PC-9 (cell line): ENCODE measurements at places on chromosomes 7 and 10.

DNA sequence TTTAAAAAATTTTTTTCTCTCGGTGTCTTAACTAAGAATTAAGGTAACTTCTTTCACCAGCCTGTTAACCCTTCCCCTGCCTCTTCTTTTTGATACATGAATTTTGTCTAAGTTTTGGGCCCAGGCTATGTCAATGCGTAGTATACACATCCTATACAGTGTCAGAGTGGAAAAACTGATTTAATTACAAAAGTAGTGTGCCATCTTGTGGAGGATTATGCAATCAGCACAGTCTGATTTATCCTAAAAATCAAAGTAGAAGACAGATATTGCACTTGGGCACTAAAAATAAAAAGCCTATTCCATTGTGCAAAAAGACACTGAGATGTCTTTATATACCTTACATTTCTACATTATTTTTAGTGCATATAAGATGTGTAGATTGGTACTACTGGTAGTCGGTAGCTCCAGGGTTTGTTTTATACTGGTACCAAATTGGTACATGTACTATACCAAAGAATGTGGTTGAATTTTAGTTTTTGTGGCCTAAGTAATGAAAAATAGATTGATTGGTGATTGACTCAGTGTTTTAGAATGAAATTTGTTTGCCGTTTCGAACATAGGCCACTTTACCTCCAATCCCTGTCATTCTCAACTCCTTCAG, 96.6 kb downstream of the MKLN1 start:
- DNase-seq, result peak; percentile 43

GRCh38 chr7:29095631-29096445, 50.5 kb downstream of the CPVL start:
- no peak for DNase-seq

- DNase-seq, result no peak
These were observed 132.0 kb downstream of the RELN start for GRCh38 chr7:103857435-103857834.

DNA sequence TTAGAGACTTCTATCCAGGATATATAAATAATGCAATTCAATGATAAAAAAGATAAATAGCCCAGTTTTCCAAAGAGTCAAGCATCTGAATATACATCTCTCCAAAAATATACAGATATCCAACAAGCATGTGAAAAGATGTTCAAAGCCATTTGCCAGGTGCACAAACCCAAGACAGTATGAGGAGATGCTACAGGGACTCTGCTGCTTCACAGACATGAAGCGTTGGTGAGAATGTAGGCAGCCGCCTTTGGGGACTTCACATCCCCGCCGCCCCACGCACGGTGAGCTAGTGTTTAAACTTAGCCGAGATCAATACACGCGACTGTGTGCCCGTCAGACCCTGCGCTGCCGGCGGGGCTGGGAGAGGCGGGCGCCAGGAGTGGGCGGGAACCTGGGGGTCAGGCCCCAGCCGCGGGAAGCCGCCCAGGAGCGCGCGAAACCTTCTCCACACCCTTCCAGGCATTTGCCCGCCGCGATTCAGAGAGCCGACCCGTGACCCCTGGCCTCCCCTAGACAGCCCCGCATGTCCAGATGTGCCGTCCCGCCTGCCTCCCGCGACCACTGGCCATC, 927 bp upstream of the ALOX5 start:
- no peak for DNase-seq

- peak; percentile 43 for DNase-seq
These were observed 47.0 kb upstream of the ELMO1 start for GRCh38 chr7:37495574-37496184.

DNA sequence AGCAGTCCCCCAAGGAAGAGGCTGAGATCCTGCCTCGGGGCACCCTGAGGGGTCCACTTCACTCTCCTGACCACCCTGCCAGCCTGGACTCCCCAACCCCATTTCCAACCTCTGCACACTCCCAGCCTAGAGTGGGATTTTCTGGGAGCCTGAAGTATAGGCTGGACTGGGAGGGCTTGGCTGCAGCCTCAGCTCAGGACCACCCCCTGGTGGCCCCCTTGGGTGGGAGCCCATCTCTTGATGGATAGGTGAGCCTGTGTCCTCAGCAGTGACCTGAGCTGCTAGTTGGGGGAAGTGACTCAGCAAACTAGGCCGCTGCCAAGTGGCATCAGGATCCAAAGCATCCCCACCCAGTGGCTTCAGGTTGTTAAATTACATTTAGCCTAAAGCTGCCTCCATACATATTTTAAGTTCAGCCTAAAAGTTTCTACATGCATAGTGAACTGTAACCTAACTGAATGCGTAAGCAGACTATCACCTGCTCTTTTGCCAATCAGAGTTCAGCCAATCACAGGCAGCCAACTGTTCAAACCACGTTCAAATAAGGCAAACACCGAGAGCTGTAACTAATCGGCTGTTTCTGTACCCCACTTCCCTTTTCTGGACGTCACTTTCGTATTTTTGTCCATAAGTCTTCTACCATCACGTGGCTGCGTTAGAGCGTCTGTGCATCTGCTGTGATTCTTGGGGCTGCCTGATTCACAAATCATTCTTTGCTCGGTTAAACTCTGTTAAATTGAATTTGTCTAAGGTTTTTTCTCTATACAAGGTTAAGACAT, 144.0 kb downstream of the PLPP4 start:
- DNase-seq, result no peak

DNA sequence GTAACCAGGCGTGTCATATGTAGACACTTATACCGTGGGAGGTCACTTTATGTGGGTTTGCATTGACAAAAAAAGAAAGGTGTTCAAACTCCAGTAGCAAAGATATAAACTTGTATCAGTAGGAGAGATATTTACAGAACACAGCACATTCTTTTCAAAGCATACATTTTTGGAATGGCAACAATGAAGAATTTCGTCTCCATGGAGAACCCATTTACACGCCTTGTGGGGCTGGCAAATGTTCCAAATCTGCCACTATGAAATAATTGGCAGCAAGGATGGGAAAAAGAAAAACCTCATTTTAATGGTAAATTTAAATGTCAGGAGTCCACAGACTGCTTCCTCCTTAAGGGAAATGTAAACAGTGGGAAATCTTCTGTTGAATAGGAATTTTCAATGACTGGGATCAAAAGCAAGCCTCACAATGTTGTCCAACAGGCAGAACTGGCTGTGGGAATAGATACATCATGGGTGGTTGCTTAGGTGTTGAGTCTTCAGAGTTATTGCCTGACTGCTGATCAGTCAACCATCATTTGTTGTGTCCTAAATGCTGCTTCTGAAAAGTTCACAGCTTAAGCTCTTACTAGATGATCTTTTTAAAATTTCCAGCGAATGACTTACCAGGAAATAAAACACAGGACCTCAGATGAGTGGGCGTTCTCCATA, 256.6 kb upstream of the SEMA3C start:
- peak; percentile 70 for DNase-seq

DNA sequence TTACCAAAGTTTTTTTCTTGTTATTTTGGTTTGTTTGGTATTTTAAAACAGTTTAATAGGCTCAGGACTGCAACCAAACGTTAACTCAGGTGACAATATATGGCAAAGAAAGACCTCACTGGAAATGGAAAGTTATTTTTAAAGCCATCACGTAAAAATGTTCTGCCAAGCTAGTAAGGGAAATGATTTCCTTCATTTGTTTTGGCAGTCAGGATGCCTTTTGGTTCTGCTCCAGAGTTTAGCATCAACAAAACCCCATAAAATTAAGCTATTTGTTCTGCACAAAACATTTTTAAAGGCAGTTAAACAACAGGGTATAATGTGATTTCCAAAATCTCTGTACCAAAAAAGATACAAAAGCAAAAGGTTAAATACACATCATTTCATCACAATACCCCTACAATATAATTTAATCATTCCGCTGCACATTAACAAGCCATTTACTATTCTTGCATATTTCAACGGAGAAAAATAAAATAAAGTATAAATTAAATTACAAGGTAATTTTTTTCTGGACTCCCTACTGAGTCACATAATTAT, 172.4 kb downstream of the SEMA3E start:
- no peak for DNase-seq

DNA sequence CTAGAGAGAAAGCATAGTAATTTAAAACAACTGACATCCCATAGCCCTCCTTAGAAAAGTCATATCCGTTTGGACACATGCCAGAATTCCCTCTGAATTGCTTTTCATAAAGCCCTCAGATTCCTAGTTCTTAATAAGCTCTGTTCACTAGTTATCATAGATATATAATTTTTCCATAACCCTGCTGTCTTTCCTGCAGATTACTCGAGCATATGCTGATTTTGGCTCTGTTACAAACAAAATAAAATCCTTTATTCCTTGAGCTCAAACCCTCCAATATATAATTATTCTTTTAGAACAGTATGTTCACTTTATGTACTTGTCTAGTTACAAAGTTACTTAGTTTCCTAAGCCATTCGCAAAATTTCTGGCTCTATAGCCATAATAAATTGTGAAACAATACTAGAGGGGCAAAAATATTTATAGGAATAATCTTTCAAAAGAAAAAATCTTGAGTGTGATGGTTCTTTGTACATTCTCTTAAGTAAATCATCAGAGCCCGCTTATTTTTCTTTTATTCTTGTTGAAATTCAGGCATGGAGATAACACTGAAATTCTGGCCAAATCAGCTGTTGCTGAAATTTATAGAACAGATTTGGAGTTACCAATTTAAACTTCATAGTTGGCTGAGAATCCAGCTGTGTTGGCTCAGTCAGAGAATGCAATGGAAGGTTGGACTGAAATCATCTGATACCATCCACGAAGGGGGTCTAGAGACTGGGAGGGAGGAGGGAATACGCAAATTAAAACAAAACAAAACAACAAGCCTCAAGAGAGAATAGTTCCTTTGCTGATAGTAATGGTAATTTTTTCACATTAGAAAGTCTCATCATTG, 146.1 kb upstream of the TMEM196 start:
- no peak for DNase-seq

DNA sequence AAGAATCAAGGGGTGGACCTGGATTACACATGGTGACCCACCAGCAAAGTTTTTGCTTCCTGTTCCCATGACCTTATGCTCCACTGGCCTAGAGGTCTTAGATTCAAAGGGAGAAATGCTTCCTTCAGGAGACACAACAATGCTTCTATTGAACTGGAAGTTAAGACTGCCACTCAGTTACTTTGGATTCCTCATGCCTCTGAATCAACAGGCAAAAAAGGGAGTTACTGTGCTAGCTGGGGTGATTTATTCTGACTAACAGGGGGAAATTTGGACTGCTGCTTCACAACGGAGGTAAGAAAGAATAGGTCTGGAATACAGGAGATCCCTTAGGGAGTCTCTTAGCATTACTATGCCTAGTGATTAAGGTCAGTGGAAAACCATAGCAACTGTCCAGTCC, 10.3 kb downstream of the TMEM229A start:
- DNase-seq, result no peak

DNA sequence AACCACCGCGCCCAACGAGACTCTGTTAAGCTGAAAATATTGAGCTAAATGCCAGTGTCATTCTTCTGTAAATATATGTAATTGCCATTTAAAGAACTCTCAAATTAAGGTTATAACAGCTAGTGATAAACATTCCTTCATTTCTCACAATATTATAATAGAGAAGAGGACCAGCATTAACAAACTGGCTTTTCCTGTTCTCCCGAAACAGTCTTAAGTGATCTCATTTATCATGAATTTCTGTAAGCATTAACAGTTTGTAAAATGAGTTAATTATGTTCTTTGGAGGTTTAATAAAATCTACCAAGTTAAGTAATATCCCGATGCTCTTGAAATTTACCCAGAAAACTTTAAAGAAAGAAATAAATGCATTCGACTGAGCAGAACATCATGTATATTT, 352.8 kb downstream of the KCNMA1 start:
- DNase-seq, result peak; percentile 69

DNA sequence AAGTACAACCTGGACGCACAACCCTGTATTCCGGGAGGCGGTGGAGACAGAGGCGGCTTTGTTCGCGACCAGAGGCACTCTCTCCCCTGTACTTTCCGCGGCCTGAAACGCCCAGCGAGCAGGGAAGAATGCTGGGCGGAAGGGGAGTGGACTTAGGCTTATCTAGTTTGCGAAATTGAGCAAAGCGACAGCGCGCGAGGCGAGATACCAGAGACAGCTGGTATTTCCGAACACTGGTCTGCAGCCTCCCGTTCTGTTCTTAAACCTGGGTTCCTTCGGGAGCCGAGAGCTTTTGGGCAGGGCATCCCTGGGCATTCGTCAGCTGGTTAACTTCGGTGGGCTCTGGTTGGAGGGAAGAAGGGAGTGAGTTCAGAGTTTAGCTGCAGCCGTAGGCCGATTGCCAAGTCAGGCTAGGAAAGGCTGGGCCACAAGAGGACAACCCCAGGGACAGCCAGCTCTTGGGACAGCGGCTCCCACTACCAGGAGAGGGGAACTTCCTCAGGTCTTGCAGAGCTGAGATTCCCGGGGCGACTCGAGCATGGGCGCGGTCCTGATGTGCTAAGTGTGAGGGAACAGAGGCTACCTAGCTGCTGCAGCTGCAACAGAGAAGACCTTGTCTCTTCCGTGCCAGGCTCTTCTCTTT, 3.9 kb downstream of the HMX3 start:
- peak; percentile 31 for DNase-seq

- no peak for DNase-seq
These were observed 3.8 kb downstream of the NEURL1 start for GRCh38 chr10:103497161-103497915.

DNA sequence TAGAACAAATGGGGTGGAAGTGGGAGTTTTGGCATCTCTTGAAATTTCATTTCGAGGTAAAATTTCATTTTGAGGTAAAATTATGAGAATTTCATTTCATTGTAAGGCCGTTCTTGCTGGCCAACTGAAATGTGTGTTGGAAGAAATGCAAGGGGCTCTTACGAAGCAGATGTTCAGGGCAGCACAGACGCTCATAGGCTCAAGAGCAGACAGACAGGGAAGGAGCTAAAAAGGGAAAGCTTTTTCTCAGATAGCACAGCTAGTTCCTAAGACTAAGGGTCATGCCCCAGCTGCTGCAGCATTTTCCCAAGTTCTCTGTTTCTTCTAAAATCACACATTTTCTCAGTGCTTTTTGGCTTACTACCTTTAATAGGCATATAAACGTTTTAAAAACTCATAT, 65.1 kb upstream of the SFMBT2 start:
- no peak for DNase-seq

GRCh38 chr10:108899670-108900069, 1023.6 kb downstream of the XPNPEP1 start:
- no peak for DNase-seq

DNA sequence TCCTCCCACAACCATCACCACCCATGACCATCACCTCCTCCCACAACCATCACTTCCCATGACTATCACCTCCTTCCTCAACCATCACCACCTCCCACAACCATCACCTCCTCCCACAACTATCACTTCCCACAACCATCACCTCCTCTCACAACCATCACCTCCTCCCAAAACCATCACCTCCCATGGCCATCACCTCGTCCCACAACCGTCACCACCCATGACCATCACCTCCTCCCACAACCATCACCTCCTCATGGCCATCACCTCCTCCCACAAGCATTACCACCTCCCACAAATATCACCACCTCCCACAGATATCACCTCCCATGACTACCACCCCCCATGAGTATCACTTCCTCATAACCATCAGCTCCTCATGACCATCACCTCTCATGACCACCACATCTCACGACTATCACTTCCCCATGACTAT, 52.2 kb downstream of the PDGFA start:
- no peak for DNase-seq

GRCh38 chr7:150432915-150433892, 17.2 kb upstream of the GIMAP8 start:
- DNase-seq, result no peak

- no peak for DNase-seq
These were observed 34.8 kb downstream of the DNAJB9 start for GRCh38 chr7:108604307-108605077.

- no peak for DNase-seq
These were observed 88.4 kb downstream of the SH3PXD2A start for GRCh38 chr10:103766751-103767505.
